ENCODE measurements at places on chromosomes 5 and 9.

DNA sequence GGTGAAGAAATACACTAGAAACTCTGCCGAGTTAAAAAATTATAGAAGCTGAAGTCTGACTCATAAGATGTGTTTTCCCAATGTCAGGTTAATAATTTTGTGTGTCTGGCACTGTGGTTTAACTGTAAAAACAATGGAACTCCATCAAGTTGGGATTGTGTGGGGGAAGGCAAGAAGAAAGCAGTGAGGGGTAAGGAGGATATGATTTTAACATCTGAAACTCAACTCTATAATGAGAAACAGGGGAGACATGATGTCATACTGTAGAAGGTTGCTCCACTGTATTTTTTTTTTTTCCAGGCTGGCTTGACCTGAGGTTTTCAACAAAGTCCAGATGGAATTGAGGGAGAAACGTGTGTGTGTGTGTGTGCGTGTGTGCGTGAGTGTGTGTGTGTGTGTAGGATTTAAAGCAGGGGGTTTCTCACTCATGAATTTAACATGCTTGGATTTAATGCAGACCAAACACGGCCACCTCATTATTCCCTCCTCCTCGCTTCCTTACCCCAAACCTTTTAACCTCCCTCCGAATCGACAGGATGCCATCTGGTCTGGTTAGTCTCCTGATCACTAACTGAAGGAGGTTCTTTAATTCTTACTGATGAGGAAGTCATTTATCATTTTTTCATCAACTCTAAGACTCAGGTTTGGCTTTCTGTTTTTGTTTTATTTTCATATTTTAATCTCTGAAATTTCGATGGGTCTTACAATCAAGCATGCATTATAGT, 140.2 kb upstream of the LPAR1 start:
- no peak for DNase-seq

GRCh38 chr5:26761446-26761845, 276.9 kb downstream of the CDH9 start:
- no peak for DNase-seq

DNA sequence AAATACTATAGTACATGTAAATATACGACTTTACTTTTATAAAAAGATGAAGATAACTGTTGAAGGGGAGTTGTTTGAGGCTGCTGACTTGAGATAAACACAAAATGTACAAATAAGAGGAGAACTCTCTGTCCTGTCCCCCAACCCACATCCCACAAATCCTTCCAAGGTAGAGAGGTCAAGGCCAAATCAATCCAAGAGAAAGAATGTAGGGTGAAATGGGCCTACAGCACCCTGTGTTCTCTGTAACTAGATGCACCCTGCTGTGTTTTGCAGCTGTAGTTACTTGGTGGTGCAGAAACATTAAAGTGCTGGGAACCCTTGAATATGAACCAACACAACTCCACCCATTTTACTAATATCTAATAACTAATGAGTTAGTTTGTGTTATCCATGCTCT, 2.0 kb upstream of the LHFPL2 start:
- DNase-seq: no peak

DNA sequence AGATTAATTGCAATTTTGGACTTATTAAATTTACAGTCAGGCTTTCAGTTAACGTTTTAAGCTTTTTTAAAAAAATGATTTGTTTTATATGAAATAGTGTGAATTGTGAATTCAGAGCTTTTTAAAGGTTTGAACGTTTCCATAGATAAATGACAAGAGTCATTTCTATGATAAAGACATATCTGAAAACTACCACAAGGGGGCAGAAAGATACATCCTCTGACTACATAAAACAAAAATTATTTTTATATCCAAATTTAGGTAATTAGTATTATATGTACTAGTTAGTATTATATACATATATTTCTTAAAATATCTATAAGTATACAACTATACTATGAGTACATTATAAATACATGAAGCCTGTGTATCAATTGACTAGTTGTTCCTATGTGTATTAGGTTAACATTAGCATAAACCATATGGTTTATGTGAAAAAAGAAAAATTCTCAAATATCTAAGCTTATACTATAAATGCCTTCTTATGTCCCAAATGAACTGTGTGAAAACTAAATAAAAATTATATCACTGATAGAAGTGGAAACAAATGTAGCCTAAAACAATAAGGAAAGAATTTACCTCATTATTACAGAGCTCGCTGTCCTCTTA, 155.2 kb downstream of the MEF2C start:
- peak; percentile 14 for DNase-seq

DNA sequence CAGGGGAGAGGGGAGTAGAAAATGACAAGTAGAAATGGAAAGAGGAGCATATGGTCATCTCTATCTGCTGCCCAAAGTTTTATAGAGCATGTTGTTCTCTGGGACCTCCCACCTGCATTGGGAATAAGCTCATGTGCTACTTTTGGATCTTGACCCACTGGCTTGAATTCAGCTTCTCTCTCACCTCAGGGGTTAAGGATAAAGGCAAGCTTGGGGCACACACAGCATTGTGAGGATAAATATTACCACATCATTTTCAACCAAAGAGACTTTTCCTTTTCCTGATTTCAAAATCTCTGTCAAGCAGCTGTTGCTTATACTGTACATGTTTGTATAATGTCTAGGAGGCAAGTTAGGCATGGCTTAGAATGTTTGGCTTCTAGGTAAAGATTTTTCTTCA, 16.6 kb downstream of the ATP10B start:
- DNase-seq: no peak
